ENCODE measurements at places on chromosomes 5 and 9.

- no peak for DNase-seq
Measured at GRCh38 chr5:107889387-107889786, 218.7 kb upstream of the EFNA5 start.

GRCh38 chr5:173283318-173284288, 44.6 kb downstream of the STC2 start:
- peak; percentile 67 for DNase-seq

DNA sequence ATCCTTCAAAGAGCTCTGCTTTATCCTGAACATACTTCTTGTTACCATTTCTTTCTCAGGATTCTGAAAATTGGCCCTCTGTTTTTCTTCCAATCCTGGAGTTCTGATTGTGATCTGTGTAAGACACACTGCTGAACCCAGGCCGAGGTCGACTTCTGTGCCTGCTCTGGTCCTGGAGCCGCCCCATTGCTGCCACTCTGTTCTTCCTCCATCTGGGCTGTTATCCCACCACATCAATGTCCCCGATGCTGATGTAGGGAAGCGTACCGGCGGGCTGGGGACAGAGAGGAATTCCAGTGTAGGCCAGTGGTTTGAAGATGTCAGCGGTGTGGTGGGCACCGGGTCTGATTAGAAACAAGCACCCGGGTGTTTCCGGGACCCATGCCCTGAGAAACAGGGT, 102.5 kb downstream of the LIFR start:
- DNase-seq = no peak

GRCh38 chr9:99140685-99141314, 35.9 kb downstream of the TGFBR1 start:
- peak; percentile 72 for DNase-seq

DNA sequence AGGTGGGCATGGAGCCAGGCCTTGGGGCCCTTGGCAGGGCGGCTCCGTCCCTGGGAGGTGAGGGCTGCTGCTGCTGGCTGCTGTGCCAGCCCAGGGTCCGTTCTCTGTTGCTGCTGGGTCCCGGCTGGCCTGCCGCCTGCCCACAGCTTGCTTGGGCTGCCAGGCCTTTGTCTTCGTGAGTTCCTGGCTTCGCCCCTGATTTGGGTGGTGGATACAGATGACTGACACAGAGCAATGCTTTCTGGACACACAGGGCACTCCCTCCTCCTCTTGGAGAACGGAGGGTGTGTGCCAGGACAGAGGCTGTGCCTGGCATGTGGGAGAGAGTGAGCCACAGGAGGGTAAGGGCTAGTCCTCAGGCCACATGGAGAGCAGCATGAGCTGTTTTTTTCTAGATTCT, 166.1 kb downstream of the MACROH2A1 start:
- no peak for DNase-seq

- DNase-seq = no peak
Measured at GRCh38 chr5:144876990-144877389, 706.3 kb downstream of the KCTD16 start.

DNA sequence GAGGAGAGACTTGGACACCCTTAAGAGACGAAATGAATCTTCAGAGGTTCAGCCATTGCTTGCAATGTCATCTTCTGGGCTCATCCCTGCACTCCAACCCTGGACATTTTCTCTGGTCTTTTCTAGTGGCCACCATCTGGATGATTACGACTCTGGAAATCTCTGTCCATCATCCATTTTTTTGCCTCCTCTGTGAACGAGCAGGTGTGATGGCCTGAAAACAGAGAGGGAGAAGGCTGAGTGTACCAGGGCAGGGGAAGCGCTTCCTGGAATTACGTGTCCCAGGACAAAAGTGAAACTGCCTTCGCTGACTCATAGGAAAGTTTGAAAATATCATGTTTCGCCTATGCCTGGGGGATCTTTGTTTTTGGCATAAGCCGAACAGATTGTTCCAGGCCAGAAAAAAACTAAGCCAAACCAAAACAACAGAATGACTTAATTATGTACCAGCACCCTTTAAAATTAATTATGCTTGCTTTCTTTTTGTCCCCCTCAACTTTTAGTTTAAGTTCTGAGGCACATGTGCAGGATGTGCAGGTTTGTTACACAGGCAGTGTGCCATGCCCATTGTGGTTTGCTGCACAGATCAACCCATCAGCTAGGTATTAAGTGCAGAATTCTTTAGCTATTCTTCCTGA, 31.9 kb downstream of the ANKRD33B start:
- DNase-seq = peak; percentile 95

- DNase-seq = no peak
Measured at GRCh38 chr5:67636091-67636490, 439.5 kb upstream of the CD180 start.

DNA sequence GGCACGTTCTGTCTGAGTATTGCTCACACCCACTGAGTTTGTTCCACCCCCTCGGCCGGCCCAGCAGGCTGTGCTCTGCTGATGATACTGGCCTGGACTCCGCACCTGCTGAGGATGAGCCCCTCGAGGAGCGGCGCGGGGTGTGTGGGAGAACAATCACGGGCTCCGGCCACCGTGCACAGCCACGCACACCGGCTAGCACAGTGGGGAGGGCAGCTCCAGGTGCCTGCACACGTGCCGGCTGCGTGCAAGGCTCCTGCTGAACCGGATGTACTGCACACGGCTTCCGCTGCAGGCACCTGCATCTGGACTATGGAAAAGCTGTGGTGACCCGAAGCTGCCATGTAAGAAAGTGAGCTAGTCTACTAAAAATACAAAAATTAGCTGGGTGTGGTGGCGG, 485.2 kb upstream of the CDH9 start:
- no peak for DNase-seq

GRCh38 chr9:21455320-21455719, 15.1 kb downstream of the IFNA1 start:
- DNase-seq = peak; percentile 61

DNA sequence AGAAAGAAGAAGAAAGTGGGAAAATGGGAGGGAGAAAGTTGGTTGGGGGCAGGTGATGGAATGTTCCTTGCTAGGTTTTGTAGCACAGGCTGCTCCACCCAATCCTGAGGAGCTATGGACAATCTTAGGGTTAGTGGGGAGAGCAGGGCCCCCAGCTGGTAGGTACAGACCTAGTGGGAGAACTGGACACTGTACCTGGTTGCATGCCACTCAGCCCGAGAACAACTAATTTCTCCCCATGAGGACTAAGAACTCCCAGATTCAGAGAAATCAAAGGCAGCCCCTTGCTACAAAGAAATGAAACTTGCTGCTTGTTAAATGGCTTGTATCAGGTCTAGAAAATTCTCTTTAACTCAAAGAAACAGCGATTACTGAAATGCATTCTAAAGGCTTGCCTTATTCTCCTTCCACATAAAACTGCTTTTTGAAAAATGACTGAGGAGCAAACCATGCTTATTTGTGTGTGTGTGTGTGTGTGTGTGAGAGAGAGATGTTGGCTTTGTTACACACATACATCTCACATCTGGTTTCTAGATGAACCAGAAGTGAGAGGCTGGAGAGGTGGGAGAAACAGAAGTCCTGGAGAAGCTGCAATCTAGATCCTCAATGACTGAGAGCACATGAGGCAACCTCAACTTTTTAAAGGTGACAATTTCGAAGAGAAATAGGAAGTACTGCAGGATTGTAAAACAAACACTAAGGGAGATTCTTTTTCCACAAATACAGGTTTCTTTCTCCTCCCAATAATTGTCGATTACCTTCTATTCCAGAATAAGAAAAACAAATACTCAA, 28.9 kb downstream of the FYB1 start:
- DNase-seq = no peak

DNA sequence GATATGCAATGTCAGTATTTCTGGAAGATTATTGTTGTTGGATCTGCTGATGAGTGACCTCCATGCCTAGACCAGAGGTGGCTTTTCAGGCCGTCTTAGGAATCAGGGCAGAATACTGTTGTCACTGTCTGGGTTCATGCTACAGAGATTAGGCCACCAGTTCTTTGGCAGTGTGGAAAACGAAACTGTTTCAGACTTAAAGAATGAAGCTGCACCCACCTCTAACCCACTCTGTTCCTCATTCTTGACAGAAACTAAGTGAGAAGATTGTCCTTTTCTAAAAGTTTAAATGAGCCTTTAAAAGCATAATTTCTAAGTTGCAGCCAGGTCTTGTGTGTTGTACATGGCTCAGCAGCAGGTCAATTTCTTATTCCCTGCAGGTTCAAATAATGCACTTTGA, 444.3 kb downstream of the ENC1 start:
- no peak for DNase-seq

DNA sequence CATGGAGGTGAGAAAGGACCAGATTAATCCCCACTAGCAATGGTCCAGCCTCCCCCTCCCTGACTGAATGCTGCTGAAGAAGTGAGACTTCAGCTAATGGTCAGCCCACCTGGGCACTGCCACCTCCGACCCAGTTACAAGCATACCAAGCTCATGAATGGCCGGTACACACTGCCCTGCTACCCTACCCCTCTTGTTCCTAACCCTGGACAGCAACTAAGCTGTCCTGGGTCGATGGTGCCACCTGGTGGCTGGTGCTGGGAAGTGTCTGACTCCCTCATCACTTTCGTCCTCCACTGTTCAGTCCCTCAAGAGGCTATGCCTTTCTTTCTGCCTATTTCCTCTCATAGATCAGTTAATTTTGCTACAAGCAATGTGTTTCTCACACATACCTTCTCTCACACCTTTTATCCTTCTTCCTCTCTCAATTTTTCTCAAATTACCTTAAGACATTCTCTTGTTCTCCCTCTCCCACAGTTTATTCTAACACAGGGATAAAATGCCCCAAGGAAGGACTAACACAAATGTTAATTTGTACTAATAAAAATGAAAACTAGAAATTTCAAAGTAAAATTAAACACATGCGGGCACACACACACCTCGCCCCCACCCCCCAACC, 42.4 kb downstream of the PAX5 start:
- peak; percentile 53 for DNase-seq

Measured in ELR (cell line).